T-helper 1 cell (primary cell): ENCODE measurements at places on chromosomes 4 and X.

DNA sequence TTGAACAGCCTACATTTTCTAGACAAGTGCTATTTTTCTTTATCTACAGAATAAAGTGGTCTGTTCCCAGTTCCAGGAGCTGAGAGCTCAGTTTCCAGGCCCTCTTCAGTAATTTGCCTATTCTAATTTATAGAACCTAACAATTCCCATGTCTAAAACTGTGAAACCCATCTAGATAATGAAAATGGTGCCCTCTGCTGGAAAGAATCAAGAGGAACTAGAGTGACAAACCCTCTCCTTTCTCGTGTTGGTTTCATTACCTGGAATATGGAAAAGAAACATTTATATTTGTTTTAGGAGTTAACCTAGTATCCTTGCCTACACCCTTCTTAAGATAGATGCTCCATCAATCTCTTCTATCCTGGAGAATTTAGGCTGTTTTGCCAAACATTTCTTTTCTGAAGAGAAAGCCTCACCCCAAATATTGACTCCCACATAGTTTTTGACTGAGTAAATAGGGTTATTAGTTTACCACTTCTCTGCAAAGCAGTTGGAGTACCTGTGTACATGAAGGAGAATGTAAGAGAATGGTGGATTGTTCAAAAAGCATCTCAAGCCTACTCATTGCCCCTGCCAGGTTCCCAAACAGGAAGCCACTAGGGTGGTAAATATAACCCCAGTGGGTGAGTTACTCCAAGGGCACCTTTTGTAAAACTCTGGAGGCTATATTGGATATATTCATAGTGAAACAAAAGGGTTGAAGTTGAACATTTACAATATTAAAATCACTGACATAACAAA, 121.6 kb downstream of the RASL11B start:
- no peak for DNase-seq

- DNase-seq: no peak
Measured at GRCh38 chr4:83139514-83140156, 25.1 kb upstream of the PLAC8 start.

DNA sequence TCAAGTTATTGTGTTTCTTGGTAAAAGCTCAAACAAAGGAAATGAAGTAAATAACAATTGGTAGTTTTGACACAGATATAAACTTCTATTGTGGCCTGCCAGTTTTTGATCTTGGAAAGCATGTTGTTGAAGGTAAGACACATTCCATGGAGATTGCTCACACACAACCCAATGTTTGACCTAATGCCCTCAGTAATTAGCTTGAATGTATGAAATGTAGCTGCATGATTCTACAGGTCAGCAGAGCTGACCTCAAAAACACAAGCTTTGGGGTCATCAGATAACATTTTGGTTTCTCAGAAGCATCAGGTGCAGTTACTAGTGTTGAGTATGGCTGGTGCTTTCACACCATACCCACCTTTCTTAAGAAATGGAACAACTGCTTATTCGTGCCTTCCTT, 16.5 kb downstream of the GPR173 start:
- no peak for DNase-seq

DNA sequence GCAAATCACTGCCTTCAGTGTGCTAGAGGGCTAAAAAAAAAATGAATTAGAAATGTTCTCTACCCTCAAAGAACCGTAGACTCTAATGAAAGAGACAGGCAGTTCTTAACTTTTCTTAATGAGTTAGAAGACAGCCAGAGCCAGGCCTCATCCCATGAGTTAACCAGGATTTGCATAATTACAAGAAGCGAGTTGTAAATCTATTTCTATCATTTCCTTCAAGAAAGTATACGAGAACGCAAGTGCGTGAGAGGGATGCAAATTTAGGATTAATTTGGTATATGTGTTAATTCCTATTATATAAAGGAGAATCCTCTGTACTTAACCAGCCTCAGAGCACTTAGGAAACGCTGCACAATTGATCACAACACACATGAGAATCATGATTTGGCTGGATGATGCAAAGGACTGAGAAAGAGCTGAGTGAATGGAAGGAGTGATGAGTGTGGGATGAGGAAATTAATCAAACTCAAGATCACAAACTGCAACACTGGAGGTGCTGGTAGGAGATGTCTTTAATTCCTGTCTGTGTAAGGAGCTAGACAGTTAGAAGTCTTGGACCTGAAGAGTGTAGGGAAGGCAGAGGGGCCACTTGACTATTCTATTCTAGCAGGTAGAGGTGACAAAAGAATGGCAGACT, 157.2 kb downstream of the ATP10D start:
- no peak for DNase-seq
